Chondrocyte (in vitro differentiated cells): ENCODE measurements at places on chromosomes 6 and 20. TPM values are rescaled to one million over a fixed set of nuclear protein-coding genes. Genes with fewer than 3 reads are reported as not detected.
A peak's percentile ranks its signal among the peaks of the same experiment; 100 is the strongest.

DNA sequence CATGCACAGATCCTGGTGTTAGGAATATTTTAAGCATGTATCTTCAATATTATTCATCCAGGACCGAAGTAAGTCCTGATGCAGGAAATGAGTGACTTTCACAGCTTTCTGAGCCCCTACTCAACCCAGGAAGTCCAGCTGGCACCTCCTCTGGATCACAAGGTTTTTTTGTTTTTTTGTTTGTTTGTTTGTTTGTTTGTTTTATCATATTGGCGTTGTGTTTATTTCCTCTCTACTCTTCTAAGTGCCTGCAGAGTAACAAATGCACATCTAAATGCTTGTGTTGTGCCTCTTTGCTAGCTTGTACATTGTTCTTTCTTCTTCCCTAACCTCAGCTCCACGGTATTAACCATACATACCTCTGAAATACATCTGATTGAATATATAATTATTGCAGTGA, 594.3 kb upstream of the ADGRB3 start:
- no peak overlapping the region for H3K27ac ChIP-seq
- DNase-seq = no peak
- peaks cover 12% of the 10 kb centered on the region for H3K27me3 ChIP-seq
- peak overlapping the region; percentile 7 for H3K4me3 ChIP-seq
- no peaks in the 10 kb centered on the region for H3K36me3 ChIP-seq

- peaks cover 14% of the 10 kb centered on the region for H3K4me1 ChIP-seq
- H3K36me3 ChIP-seq = peaks cover 3% of the 10 kb centered on the region
- H3K27me3 ChIP-seq = peaks cover 35% of the 10 kb centered on the region
Measured at GRCh38 chr20:46122071-46122470, 4.0 kb downstream of the CD40 start.

- no peaks in the 10 kb centered on the region for H3K27me3 ChIP-seq
- peak overlapping the region; percentile 2 for H3K27ac ChIP-seq
- no peaks in the 10 kb centered on the region for H3K36me3 ChIP-seq
- H3K4me3 ChIP-seq = no peak overlapping the region
Measured at GRCh38 chr20:17833036-17833674, 133.4 kb downstream of the BANF2 start.

GRCh38 chr6:14322841-14323240, 205.3 kb downstream of the CD83 start:
- H3K4me3 ChIP-seq = no peak overlapping the region
- H3K27me3 ChIP-seq = peaks cover 13% of the 10 kb centered on the region
- H3K27ac ChIP-seq = no peak overlapping the region
- no peak for DNase-seq
- H3K4me1 ChIP-seq = no peaks in the 10 kb centered on the region
- no peaks in the 10 kb centered on the region for H3K36me3 ChIP-seq

GRCh38 chr6:165831812-165832510, 168.9 kb upstream of the PDE10A start:
- no peak overlapping the region for H3K27ac ChIP-seq
- DNase-seq = no peak
- peaks cover 8% of the 10 kb centered on the region for H3K27me3 ChIP-seq
- H3K36me3 ChIP-seq = no peaks in the 10 kb centered on the region
- H3K4me3 ChIP-seq = no peak overlapping the region
- no peaks in the 10 kb centered on the region for H3K4me1 ChIP-seq

GRCh38 chr6:130557481-130558112, 191.8 kb downstream of the TMEM200A start:
- H3K4me1 ChIP-seq = peaks cover 36% of the 10 kb centered on the region
- H3K36me3 ChIP-seq = no peaks in the 10 kb centered on the region
- H3K27me3 ChIP-seq = no peaks in the 10 kb centered on the region

DNA sequence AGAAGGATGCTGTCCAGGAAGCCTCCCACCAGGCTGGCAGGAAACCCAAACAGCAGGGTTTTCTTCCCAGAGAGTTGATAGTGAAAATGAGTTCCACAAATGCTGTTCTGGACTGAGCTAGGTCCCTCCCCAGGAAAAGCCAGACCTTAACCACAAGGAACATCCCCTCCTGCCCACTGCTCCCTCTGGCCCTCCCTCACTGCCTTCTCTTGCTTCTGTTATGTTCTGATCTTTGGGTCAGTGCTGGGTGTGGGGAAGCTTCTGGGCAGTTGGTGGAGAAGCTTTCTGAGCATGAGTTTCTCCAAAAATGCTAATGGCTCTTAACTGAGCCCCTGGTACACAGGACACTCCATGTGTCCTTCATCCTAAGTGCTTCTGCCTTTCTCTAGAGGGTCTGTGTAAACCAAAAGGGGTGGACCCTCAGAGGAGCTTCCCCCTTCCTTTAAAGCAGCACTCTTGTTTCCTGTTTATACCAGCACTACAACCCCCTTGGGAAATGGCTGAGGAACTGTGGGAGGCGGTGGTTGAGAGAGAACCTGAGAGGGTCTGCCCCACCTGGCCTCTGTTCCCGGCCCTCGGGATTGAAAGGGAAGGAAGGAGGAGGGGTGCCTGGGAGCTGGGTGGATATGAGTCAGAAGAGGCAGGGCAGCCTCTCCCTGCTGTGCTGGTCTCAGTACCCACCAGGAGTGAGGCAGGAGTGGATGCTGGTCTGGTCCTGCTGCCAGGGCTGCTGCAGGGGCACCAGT, 42.0 kb downstream of the CDS2 start:
- H3K27ac ChIP-seq = peak overlapping the region; percentile 91
- no peak overlapping the region for H3K4me3 ChIP-seq
- H3K36me3 ChIP-seq = no peaks in the 10 kb centered on the region
- H3K27me3 ChIP-seq = no peaks in the 10 kb centered on the region

Gene CPNE5
- total RNA-seq = 0.18 TPM in 1 of 3 replicates, not detected in the others

Gene FNDC11
- total RNA-seq = 0.25 to 0.38 TPM in 2 of 3 replicates, not detected in the other

Gene RPP40
- total RNA-seq = 6.0 to 6.8 TPM (median 6.2 TPM) in 3 replicates

- no peak overlapping the region for H3K4me3 ChIP-seq
- peaks cover 47% of the 10 kb centered on the region for H3K4me1 ChIP-seq
- H3K27ac ChIP-seq = peak overlapping the region; percentile 78
- no peaks in the 10 kb centered on the region for H3K27me3 ChIP-seq
- H3K36me3 ChIP-seq = peaks cover 3% of the 10 kb centered on the region
Measured at GRCh38 chr6:3419624-3420272, 37.1 kb downstream of the SLC22A23 start.

GRCh38 chr6:143882401-143882930, 18.2 kb downstream of the ZC2HC1B start:
- H3K4me1 ChIP-seq = no peaks in the 10 kb centered on the region
- no peaks in the 10 kb centered on the region for H3K27me3 ChIP-seq
- no peak overlapping the region for H3K27ac ChIP-seq
- no peak for DNase-seq
- H3K4me3 ChIP-seq = no peak overlapping the region
- peaks cover 10% of the 10 kb centered on the region for H3K36me3 ChIP-seq

- no peaks in the 10 kb centered on the region for H3K36me3 ChIP-seq
- DNase-seq = no peak
- peaks cover 19% of the 10 kb centered on the region for H3K27me3 ChIP-seq
- H3K27ac ChIP-seq = no peak overlapping the region
- H3K4me3 ChIP-seq = no peak overlapping the region
Measured at GRCh38 chr20:9590189-9590588, 75.8 kb downstream of the LAMP5 start.
